ENCODE measurements at places on chromosomes 7 and 10.

- DNase-seq, result peak; percentile 60
These were observed 62.8 kb upstream of the GSDME start for GRCh38 chr7:24819916-24820689.

- no peak for DNase-seq
These were observed 85.1 kb downstream of the C10orf90 start for GRCh38 chr10:126585249-126586017.

GRCh38 chr7:156606135-156606534 lies 34.4 kb upstream of the RNF32 start:
- no peak for DNase-seq

GRCh38 chr7:46107610-46108217 lies 186.6 kb upstream of the IGFBP3 start:
- no peak for DNase-seq

DNA sequence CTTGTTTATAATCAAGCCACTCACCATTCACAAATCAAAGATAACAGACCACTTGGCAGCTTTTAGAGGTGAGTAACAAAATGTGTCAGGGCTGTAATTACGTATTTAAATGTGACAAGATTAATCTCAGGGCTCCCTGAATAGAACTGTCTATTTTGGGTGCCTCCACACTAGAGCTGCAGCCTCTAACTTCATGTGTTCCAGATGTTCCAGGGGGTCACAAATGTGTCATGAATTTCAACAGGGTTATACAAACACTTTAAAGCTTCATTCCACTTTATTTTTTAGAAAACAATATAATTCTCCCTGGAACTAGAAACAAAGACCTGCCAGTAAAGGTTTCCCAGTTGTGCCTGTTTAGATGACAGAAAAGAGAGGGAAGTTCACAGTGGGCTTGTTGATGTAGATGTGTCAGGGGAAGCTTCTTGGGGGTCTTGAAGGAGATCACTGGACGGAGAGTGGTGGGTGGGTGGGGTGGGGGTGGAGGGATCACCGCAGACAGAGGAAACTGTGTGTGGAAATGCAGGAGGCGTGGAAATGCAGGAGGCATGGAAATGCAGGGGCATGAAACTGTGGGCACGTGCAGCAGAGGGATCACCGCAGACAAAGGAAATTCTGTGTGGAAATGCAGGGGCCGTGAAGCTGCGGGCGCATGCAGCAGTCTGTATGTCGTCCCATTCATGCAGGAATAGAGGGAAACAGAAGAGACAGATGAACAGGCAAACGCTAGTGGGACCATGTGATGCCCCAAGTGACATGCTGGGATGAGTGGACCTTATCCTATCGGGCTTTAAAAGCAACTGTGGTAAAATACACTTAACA lies 42.0 kb upstream of the TRIL start:
- DNase-seq, result no peak

DNA sequence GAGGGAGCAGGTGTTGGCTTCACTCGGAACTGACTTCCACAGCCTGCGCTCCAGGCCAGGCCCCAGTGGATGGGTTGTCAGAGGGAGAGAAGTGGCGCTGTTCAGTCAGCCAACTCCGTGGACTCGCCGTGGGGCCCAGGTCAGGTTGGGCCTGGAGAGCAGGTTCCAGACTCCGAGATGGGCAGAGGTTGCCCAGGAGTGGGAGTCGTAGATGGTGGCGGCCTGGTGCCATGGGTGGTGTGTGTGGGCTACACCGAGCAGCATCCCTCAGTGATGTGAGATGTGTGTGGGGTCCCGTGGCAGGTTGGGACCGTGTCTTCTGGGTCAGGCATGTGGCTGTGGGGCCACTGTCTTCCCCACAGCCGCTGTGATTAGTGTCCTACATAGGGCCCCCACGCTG lies 10.4 kb downstream of the ZNF316 start:
- no peak for DNase-seq

GRCh38 chr7:71385330-71385729 lies 253.4 kb downstream of the GALNT17 start:
- no peak for DNase-seq

DNA sequence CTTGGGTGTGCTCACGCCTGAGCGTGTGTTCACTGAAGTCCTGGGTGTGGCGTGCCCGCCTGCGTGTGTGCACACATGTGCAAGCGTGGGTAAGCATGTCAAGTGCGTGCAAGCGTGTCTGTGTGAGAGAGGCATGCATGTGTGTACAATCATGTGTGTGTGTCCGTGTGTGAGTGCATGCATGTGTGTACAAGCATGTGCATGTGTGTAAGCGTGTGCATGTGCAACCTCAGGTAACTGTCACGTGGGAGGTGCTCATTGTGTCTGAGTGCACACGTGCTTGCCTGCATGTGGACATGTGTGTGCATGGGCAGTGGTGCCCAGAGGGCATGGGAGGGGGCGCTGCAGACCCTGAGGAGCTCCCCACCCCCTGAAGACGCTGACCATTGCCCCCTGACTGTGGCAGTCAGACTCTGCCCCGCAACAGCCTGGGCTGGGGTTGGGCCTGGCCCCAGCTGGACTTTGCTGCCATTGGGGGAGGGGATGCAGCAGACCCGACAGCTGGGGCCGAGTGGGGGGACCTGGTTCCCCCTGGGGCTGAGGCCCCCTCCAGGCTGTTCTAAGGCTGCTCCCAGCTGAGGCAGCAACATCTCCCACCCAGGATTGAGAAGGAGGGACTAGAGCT lies 88.1 kb downstream of the UNCX start:
- no peak for DNase-seq

DNA sequence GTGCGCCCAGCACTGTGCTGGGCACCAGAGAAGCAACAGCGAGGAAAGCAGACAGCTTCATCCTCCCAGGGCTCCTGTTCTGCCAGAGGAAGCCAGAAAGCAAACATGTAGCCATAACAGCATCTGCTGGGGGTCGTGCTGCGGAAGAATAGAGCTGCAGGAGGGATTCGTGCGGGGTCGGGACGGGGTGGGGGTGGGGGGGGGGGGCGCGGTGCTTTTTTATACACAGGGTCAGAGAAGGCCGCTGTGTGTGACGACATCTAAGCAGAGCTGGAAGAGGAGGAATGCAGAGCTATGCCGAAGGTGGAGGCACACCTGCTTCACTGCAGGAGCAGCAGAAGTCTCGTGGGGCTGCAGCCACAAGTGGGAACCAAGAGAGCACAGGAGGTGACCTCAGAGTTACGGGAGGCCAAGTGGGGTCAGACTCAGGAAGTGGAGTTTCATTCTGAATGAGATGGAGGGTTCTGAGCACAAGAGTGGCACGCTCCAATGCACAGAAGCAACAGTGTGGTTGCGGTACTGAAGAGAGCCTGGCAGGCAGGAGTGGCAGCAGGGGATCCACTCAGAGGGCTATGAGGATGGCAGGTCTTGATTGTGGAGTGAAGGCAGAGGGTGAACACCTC lies 11.1 kb downstream of the PKD1L1 start:
- peak; percentile 86 for DNase-seq

- DNase-seq, result no peak
These were observed 298.2 kb downstream of the SORCS1 start for GRCh38 chr10:106866244-106866845.

DNA sequence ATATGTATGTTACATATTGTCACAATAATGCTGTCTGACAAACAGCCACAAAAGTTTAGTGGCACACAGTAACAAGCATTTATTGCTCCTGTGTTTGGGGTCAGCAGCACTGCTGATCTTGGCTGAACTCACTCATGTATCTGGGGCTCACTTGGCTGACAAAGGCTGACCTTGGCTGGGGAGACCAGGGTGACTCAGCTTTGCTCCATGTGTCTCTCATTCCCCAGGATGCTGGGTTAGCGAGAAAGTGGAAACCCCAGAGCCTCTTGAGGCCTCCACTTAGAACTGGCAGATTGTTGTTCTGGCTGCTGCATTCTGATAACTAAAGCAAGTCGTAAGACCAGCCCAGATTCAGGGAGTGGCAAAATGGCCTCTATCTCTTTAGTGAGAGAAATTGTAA lies 217.3 kb upstream of the HABP2 start:
- DNase-seq, result no peak

- DNase-seq, result no peak
These were observed 1079.0 kb downstream of the KCNMA1 start for GRCh38 chr10:76558586-76558985.

GRCh38 chr10:97888641-97889262 lies 39.1 kb downstream of the GOLGA7B start:
- DNase-seq, result no peak

DNA sequence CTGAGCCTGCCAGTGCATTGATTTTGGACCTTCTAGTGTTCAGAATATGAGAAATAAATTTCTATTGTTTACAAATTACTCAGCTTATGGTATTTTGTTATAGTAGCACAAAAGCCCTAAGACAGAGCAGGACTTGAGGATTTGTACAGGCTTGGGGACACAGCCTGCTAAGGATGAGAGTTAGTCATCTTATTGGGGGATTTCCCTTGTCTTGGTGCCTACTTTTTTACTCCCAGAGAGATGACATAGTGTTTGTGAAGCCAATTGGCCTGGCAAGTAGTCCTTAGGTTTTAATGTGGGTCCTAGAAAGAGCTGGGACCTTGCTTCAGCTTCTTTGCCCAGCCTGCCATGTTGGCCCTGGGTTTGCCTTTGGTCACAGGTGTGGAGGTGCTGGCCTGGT lies 364.0 kb downstream of the REEP3 start:
- no peak for DNase-seq

GRCh38 chr10:126350216-126350992 lies 37.9 kb downstream of the ADAM12 start:
- no peak for DNase-seq

DNA sequence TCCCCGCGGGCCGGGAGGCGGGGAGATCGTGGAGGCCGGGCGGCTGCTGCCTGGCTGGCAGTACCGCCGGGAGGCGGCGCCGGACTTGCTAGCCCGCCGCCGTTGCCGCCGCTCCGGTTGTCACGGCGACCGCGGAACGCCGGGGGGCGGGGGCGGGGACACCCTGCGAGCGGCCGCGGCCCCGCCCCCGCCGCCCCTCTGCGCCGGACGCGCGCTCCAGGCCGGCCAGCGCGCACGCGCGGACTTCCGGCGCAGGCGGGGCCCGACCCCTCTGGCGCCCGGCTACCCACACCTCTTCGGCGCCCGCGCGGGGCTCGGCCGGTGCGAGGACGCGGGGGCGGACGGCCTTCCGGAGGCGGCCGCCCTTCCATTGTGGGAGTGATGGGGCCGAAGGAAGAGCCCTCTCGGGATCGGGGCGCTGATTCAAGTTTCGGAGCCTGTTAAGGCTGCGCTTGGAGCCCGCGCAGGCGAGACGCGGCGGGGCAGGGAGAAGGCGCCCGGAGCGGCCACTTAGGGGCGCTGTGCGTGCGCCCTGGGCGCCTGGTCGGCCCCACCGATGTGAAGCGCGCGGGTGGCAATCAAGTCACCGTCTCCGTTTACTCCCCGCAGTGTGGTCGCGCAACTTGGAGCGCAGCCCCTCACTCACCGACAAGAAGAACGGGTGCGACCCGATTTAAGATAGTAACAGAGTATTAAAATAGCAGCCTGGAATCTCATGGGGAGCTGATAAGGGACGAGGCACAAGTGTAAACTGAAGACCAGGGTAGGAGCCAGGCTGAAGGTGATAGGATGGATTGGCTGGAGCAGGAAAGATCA lies 449 bp upstream of the DPY19L1 start:
- DNase-seq, result peak; percentile 82

DNA sequence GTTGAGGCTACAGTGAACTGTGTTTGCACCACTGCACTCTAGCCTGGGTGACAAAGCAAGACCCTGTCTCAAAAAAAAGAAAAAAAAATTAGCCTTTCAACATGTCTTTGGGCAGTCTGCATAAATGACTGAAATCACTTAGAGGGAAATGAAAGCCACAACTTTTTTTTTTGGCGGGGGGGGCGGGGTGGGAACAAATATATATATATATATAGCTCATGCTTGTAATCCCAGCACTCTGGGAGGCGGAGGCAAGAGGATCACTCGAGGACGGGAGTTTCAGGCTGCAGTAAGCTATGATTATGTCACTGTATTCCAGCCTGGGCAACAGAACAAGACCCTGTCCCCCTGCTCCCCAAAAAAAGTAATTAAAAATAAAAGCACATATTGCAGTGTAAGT lies 23.4 kb upstream of the MICU1 start:
- no peak for DNase-seq

- DNase-seq, result peak; percentile 5
These were observed 1090.1 kb downstream of the KCNMA1 start for GRCh38 chr10:76547352-76547972.

DNA sequence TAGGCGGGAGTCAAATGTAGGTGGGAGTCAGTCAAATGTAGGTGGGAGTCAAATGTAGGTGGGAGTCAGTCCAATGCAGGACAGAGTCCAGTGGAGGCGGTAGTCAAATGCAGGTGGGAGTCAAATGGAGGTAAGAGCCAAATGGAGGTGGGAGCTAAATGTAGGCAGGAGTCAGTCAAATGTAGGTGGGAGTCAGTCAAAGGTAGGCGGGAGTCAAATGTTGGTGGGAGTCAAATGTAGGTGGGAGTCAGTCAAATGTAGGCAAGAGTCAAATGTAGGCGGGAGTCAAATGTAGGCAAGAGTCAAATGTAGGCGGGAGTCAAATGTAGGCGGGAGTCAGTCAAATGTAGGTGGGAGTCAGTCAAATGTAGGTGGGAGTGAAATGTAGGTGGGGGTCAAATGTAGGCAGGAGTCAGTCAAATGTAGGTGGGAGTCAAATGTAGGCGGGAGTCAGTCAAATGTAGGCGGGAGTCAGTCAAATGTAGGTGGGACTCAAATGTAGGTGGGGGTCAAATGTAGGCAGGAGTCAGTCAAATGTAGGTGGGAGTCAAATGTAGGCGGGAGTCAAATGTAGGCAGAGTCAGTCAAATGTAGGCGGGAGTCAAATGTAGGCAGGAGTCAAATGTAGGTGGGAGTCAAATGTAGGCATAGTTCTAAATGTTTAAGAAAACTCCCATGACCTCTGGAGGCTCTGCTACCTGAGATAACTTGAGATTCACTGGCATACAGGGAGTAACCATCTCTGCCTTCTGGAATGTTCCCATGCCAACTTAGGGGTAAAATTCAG lies 30.2 kb upstream of the ZFAND2A start:
- DNase-seq, result no peak

- no peak for DNase-seq
These were observed 6.1 kb downstream of the RAMP3 start for GRCh38 chr7:45163692-45164052.

GRCh38 chr7:111671927-111672326 lies 109.6 kb upstream of the IMMP2L start:
- no peak for DNase-seq

DNA sequence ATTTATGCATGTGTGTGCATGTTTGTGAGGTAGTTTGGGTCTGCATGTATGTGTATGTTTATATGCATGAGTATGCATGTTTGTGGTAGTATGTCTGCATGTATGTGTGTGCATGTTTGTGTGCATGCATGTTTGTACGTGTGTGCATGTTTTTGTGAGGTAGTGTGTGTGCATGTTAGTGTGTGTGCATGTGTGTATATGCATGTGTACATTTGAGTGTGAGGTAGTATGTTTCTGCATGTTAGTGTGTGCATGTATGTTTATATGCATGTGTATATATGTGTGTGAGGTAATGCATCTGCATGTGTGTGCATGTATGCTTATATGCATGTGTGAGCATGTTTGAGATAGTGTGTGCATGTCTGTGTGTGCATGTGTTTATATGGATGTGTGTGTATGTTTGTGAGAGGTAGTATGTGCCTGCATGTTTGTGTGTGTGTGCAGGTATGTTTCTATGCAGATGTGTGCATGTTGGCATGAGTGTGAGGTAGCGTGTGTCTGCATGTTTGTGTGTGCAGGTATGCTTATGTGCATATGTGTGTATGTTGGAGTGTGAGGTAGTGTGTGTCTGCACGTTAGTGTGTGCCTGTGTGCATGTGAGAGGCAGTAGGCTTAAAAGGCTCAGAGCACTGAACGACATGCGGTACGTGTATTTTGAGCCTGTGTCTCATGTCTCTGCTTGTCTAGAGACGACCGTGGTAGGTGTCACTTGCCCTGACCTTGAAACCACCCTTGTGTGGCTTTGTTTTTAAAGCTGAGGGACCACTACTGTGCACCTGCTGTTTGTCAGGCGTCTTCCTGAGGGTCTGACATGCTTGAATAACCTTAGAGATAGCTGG lies 43.7 kb downstream of the PFKP start:
- no peak for DNase-seq
